Stimulated activated naive CD8-positive, alpha-beta T cell treated with anti-CD3 and anti-CD28 coated beads, Interleukin-15, Interleukin-2, amounts not matched to agents 100 U/mL and 50 U/mL, for 24 hours (primary cell): ENCODE measurements at places on chromosomes 6 and 20.

GRCh38 chr6:3612341-3613041 lies 139.0 kb downstream of the PXDC1 start:
- no peak for DNase-seq

DNA sequence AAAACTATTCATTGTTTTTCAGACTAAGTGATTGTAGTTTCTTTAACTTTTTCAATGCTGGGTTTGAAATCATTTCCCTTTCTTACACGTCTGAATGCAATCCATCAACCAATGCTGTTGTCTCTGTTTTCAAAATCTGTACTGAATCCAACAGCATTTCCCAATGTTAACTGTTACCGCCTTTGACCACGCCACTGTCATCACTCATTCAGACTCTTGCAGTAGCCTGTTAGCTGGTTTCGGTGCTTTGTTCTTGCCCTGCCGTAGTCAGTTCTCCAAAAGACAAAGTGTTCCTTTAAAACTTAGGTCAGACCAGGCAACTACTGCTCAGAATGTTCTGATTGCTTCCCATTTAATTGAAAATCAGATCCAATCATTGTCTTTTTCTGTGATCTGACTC lies 131.3 kb downstream of the PLCB4 start:
- DNase-seq: no peak

GRCh38 chr6:101146389-101146788 lies 247.1 kb upstream of the GRIK2 start:
- no peak for DNase-seq

GRCh38 chr20:47747669-47748031 lies 37.6 kb downstream of the SULF2 start:
- DNase-seq: no peak

DNA sequence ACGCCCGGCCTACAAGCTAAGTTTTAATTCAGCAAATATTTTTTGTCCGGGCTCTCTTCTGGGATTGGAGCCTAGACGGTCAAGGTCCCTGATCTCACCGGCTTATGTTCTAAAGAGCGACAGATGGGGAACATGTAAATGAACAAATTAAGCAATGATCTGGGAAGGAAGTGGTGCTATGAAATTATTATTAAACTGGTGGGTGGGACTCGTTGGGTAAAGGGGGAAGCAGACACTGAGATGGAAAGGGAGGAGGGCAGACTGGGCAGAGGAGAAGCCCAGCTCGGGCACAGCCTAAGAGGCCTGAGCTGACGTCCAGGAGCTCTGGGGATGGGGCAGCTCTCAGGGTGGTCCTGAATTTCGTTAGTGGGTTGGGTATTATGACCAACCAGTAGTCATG lies 81.8 kb upstream of the AGPAT4 start:
- DNase-seq: no peak

- DNase-seq: no peak
Measured at GRCh38 chr6:30640481-30640880, 6.5 kb upstream of the C6orf136 start.

- no peak for DNase-seq
Measured at GRCh38 chr6:35062676-35063574, 78.2 kb downstream of the TCP11 start.

- DNase-seq: no peak
Measured at GRCh38 chr6:154432533-154433476, 76.2 kb upstream of the IPCEF1 start.

GRCh38 chr6:71977884-71978283 lies 91.5 kb downstream of the RIMS1 start:
- DNase-seq: no peak

DNA sequence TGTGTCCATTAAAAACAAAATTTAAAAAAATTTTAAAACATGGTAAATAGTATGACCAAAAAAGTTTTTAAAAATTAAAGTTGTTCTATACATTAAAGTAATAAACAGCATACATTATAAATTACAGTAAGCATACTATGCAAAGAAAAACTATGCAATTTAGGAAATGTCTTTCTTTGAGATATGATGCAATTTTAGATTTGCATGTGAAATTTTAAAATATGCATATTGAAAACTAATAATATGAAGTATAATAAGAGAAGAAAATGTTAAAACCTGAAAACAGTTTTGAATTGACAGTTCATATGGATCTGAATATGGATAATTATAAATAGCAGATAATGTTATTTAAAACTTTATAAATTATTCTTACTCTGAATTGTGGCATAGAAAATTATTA lies 43.1 kb downstream of the ASCC3 start:
- no peak for DNase-seq

DNA sequence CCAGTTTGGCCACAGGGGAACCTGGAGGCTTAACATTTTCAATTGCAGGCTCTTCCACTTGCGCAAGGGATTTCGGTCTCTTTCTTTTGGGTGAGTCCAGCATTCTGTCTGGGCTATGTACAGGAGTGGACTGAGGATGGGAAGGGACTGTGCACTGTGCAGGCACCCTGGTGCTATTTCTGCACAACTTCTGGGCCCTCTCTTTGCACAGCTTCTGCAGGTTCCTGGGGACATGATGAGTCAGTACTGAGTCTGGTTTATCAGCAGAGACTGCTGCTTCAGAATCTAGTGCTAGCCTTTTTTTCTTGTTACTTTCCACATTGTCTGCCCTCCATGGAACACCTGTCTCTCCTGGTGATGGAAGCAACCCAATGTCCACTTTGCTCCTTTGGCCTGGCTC lies 78.5 kb upstream of the ASF1A start:
- no peak for DNase-seq

DNA sequence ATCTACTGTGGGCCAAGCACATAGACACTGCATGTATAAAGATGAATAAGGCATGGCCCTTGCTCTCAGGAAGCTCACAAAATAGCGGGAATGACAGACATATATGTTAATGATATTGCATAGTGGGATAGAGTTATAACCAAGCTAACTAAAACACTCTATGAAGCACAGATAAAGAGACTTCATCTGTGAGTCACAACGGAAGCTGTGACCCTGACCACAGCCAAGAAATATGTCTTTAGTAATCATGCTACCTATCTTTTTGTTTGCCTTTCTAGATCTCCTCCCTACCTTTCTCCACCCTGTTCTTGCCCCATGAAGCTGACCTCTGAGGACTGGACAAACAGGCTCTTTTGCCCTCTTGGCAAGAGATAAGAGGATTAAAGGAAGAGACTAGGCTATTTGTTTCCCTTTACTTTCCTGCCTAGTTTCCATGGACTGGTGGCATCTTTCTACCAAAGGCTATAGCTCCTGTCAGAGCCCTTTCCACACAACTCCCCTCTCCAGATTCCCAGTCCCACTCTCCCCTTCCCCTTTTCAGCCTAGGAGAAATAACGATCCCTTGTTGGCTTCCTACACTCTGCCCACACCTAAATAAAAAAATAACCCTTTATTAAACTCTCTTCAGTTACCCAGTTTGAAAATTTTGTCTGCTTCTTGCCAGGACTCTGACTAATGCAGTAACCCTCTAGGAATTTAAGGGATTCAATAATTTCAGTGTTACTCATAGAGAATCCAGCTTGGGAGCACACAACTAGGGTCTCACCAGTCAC lies 504.9 kb upstream of the MARCKS start:
- no peak for DNase-seq

- DNase-seq: no peak
Measured at GRCh38 chr20:11376998-11377397, 540.7 kb upstream of the BTBD3 start.

- no peak for DNase-seq
Measured at GRCh38 chr6:11969092-11969491, 43.0 kb upstream of the HIVEP1 start.

GRCh38 chr20:61385731-61386130 lies 133.7 kb downstream of the CDH4 start:
- DNase-seq: no peak

GRCh38 chr20:1469925-1470571 lies 3.4 kb upstream of the NSFL1C start:
- DNase-seq: peak; percentile 33
